Stimulated activated CD8-positive, alpha-beta memory T cell treated with anti-CD3 and anti-CD28 coated beads, Interleukin-2, amount 100 ng/mL, for 1 hour (primary cell): ENCODE measurements at places on chromosomes 7 and 10.

DNA sequence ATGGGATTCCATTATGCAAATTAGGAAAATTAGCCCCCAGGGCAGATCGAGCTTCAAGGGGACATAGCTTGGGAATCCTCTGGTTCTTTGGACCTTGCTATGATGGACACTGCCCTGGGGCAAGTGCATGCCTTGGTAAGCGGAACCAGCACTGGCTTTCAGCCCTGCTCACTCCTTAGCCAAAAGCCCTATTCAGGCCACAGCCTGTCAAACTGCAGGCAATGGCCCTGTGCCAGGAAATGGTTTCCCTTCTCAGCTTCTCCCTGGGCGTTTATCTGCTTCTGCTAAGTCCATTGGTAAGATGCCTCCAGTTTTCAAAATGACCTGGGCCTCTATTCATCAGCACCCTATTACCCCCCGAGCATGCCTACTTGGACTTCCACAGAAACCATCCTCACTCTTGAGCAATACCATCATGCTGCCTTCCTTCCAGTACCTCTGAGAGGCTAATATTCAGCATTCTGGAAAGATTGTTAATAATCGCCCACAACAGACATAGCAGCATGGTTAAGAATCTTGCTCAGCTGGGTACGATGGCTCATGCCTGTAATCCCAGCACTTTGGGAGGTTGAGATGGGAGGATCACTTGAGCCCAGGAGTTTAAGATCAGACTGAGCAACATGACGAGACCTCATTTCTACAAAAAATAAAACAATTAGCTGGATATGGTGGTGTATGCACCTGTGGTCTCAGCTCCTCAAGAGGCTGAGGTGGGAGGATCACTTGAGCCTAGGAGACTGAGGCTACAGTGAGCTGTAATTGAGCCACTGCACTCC is 918.6 kb upstream of the AUTS2 start:
- DNase-seq, result no peak

GRCh38 chr7:106968160-106968559 is 76.3 kb upstream of the PRKAR2B start:
- no peak for DNase-seq

DNA sequence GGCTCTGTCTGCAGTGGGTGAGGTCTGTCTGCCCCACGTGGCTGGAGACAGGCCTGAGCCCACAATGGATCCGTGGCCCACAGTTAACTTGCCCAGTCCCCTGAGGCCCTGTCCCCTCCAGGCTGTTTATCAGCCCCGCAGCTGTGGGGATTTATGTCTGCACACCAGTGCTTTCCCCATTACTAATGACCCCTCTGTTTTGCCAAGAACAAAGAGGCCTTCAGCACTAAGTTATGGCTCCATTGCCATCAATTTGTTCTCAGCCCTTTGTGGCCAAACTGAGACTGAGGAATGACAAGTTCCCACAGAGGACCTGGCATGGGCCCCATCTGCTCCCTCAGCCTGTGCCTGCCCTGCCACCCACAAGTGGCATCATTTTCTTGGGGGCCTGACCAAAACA is 138.2 kb downstream of the C10orf105 start:
- no peak for DNase-seq

- DNase-seq, result no peak
Observed at GRCh38 chr10:118590334-118590733, 5.1 kb downstream of the PRLHR start.

DNA sequence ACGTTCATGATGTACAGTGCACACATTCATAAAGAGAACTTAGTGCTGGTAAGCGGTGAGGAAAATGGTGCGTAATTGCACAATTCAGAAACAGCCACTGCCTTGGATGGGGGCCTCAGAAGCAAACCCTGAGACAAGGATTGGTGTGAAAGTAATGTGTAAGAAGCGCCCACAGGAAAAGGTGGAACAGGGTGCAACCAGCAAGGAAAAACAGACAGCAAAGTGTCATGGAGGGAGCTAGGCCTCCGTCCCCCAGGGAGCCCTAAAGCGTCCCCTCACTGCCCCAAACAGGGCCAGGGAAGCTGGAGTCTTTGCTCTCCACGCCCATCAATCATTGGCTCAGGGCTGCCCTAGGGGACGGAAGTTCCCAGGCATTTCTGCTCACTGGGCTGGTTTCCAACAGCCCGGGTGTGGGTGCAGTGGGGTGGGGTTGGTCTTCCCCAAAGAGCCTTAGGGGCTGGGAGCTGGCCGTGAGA is 9.6 kb upstream of the C10orf105 start:
- no peak for DNase-seq

- DNase-seq, result no peak
Observed at GRCh38 chr10:94383530-94383929, 18.8 kb upstream of the TBC1D12 start.

- DNase-seq, result no peak
Observed at GRCh38 chr7:36736090-36736898, 12.0 kb upstream of the AOAH start.

DNA sequence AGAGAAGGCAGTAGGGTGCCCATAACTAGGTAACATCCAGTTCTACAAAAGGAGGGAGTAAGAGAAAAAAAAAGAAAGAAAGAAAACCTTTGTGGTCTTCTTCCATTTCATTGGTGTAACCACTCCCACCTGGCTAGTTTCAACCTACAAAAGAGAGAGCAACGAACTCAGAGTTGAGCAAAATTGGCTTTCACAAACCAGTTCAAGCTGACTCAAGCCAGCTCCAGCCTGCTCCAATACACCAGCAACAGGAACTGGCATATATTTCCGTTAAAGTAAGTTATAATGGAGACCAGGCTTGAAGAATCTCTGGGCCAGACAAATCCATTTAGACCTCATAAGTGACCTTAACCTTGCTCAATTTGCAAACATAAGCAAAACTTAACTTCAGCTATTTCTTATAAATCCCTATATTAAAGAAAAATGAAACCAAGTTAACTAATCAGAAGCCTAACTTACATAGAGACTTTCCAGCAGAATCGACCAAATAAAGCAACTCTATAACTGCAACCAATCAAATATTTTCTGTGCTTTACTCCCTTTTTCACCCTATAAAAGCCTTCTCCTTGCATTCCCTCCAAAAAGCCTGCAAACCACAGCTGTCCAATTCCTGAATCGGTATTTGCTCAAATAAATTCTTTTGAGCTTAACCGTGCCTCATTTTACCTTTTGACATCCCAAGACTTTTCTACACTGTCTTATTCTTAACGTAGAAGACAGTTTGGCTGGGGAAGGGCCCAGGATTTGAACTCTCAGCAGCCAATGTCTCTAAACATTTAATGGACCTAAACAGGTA is 10.1 kb downstream of the ANKRD22 start:
- DNase-seq, result no peak

DNA sequence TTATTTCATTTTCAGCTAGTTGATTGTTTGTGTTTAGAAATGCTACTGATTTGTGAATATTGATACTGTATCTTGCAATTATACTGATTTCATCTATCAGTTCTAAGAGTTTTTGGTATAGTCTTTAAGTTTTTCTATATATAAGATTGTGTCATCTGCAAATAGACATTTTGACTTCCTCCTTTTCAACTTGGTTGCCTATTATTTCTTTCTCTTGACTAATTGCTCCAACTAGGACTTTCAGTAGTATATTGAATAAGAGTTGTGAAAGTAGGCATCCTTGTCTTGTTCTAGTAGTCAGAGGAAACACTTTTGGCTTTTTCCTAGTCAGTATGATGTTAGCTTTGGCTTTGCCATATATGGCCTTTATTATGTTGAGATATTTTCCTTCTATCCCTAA is 20.4 kb downstream of the PHTF2 start:
- no peak for DNase-seq

DNA sequence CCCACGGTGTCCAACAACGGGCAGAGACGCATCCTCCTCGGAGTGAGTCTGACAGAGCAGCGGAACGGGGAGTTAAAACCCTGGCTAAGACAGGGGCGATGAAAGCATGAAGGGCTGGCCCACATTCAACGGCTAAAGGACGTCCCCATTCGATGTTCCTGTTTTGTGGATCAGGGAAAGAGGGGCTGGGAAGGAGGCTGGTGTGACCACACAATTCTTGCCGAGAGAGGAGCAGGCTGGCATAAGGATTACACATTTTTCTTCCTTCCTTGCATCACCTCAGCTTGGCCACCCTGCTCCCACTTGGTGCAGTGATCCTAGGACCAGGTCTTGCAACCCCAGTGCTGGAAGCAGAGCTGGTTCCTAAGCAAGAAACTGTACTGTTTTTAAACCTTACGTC is 67.7 kb downstream of the GNA12 start:
- no peak for DNase-seq

DNA sequence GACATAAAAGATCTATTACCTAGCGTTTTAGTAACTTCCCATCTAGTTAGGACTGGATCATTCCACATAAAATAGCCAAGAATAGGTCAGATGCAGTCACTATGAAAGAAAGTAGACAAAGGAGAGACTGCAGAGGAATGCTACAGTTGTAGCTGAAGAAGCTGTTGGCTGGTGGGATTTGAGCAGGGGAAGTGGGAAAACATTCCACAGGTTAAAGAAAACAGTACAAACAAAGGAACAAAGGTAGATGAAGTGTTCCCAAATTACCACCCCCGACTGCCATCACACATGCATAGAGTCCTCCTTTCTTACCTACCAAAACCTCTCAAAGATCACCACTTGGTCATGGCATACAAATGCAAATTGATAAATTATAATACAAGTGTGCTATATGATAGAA is 41.8 kb downstream of the DLD start:
- DNase-seq, result no peak

- no peak for DNase-seq
Observed at GRCh38 chr10:78420946-78421735, 387.5 kb downstream of the RPS24 start.

DNA sequence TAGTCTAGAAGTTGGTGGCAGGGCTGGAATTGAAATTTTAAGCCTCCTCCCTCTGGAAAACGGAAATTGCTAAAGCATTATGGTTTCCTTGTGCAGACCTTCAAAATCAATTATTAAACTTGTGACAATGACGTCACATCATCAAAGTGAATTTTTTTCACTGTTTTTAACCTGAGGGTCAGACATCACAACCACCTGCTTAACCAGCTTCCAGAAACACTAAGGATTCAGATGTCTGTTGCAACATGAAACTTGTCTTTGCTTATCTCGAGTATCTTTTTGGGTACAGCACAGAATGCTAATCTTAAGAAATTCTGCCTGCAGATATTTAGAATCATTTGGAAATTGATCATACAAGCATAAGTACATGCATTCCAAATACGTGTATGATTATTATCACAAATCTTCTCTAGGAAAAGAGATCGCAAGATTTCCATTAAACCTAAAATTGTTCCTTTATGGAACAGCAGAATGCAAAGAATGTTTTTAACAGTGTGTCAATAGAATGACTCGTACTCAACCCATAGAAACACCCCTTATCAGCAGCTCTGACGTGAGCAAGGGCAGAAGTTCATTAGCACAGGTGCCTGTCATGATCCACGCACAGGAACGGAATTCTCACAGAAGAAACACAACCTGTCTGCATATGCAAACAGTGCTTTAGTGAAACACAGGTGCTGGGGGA is 4.1 kb upstream of the GTPBP4 start:
- DNase-seq, result no peak

DNA sequence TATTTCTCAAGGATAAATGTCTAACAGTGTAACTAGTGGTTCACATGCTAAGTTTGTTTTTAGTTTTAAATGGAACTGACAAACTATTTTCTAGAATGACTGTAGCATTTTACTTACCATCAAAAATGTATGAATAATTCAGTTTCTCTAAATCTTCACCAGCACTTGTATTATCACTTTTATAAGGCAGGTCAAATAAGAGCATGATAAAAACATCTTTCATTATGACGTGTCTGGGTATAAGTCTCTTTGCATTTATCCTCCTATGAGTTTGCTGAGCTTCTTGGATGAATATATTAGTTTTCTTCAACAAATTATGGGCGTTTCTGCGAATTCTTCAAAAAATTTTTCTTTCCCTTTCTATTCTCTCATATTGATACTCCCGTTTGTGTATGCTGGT is 19.9 kb downstream of the ZNF33B start:
- DNase-seq, result no peak

DNA sequence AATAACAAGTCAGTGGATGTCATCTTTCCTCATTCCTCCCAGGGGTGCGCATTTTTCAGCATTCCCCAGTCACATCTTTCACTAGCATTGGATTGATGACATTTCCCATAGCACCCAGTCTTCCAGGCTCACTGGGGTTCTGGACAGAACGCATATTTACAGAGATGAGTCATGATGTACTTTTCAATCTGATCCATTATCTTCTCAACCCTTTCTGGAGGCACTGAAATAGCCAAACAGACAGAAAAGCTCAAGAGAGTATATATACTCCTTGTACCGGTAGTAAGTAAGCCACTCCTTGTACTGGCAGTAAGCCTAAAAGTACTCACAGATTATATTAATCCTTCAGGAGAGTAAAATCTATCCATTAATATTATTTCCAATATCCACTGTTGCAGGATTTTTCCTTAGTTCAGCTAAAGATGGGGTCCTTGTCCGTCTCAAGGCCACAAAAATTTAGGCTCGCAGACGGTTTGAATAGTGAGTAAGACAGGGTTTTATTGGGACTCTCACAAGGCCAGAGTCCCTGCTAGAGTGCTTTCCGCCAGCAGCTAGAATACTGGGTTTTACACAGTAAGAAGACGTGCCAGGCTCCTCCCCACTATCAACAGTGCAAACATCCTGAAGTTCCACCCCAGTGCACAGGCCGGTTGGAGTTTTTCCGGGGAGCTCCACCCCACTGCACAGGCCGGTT is 60.8 kb downstream of the MDH2 start:
- DNase-seq, result no peak

DNA sequence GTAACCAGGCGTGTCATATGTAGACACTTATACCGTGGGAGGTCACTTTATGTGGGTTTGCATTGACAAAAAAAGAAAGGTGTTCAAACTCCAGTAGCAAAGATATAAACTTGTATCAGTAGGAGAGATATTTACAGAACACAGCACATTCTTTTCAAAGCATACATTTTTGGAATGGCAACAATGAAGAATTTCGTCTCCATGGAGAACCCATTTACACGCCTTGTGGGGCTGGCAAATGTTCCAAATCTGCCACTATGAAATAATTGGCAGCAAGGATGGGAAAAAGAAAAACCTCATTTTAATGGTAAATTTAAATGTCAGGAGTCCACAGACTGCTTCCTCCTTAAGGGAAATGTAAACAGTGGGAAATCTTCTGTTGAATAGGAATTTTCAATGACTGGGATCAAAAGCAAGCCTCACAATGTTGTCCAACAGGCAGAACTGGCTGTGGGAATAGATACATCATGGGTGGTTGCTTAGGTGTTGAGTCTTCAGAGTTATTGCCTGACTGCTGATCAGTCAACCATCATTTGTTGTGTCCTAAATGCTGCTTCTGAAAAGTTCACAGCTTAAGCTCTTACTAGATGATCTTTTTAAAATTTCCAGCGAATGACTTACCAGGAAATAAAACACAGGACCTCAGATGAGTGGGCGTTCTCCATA is 256.6 kb upstream of the SEMA3C start:
- DNase-seq, result no peak

DNA sequence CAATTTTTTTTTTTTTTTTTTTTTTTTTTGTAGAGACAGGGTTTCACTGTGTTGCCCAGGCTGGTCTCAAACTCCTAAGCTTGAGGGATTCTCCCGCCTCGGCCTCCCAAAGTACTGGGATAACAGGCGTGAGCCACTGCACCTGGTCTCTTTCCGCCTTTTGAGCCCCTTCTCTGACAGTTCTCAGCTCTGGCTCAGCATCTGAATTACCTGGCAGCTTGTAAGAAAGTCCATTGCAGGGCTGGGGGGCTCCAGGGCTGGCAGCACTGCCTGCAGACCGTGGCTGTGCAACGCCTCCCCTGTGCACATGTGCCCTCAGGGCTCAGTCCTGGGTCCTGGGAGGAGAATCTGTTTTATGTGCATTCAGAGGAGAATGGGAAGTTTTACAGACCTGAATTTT is 37.6 kb downstream of the VWA2 start:
- no peak for DNase-seq
